ENCODE measurements at places on chromosomes 2 and 18. TPM values are rescaled to one million over a fixed set of nuclear protein-coding genes. Genes with fewer than 3 reads are reported as not detected.

SMPD4 gene
- 14.4 TPM for total RNA-seq

CRYBA2 gene
- total RNA-seq, result not detected

CDH20 gene
- total RNA-seq, result 17.2 TPM

TMEM150A gene
- 22.2 TPM for total RNA-seq

INHBB gene
- 2.0 TPM for total RNA-seq

CEBPZOS gene
- 41.8 TPM for total RNA-seq

DNMT3A gene
- 33.7 TPM for total RNA-seq

ANKRD30BL gene
- total RNA-seq, result 15.3 TPM

KIAA2012 gene
- 5.7 TPM for total RNA-seq

RAD51AP2 gene
- total RNA-seq, result 0.22 TPM

SULT1C4 gene
- 36.7 TPM for total RNA-seq

IL18RAP gene
- 0.22 TPM for total RNA-seq

LYPD1 gene
- total RNA-seq, result 50.9 TPM

CXCR4 gene
- 19.2 TPM for total RNA-seq

SCN3A gene
- total RNA-seq, result 91.1 TPM

EVA1A gene
- 2.2 TPM for total RNA-seq

ICOS gene
- 0.20 TPM for total RNA-seq

C2orf15 gene
- total RNA-seq, result 5.7 TPM

IFIH1 gene
- 9.1 TPM for total RNA-seq

Measured in spinal cord (tissue), 10 donors.